ENCODE measurements at places on chromosomes 16 and 17. TPM values are rescaled to one million over a fixed set of nuclear protein-coding genes. Genes with fewer than 3 reads are reported as not detected.
A peak's percentile ranks its signal among the peaks of the same experiment; 100 is the strongest.

- no peak for DNase-seq
Observed at GRCh38 chr17:29442451-29442850, 52.3 kb downstream of the TAOK1 start.

Gene TERB1
- not detected for total RNA-seq

DNA sequence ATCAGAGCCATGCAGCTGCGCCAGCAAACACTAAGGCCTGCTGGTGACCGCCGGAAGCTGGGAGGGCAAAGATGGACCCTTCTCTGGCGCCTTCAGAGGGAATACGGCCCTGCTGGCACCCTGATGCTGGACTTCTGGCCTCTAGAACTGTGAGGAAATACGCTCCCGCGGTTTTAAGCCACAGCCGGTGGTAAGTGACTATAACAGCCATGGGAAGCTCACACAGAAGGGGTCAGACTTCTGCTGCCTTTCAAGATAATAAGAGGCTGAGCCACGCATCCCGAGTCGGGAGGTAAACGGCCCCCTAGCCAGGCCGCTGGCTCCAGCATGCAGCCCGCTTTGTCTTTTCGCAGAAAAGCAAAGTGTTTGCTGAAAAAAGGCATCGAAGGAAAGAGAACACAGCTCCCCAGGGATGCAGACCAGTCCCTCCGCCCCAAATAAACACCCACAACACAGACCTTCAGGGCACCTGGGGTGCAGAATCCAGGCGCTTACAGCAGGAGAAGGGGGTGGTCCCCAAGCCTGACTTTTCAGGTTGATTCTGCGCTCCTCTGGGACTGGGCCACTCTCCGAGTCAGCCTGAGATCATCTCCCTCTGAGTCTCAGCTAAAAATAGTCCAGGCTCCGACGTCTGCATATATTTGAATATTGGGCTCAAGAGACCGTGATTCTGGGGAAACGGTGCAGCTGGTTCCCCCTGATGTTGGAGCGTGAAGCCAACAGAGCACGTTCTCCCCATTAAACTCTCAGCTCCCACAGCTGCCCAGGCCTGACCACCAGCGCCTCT is 89.7 kb downstream of the MGAT5B start:
- peak; percentile 68 for DNase-seq

Gene HSD17B2
- total RNA-seq, result not detected

DNA sequence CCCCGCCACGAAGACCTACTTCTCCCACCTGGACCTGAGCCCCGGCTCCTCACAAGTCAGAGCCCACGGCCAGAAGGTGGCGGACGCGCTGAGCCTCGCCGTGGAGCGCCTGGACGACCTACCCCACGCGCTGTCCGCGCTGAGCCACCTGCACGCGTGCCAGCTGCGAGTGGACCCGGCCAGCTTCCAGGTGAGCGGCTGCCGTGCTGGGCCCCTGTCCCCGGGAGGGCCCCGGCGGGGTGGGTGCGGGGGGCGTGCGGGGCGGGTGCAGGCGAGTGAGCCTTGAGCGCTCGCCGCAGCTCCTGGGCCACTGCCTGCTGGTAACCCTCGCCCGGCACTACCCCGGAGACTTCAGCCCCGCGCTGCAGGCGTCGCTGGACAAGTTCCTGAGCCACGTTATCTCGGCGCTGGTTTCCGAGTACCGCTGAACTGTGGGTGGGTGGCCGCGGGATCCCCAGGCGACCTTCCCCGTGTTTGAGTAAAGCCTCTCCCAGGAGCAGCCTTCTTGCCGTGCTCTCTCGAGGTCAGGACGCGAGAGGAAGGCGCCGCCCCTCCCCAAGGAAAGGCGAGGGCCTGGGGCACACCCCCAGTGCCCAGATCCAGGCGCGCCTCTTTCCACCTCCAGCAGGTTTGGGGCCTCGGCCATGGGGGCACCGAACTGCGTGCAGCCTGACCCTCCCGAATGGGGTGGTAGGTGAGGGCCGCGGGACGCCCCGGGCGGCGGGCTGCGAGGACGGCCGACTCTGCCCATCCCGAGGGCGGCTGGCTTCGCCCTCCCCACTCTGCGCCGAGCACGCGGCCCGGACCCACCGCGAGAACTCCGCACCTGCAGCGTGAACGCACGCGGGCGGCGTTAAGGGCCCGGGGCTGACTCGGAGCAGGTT is 664 bp downstream of the HBQ1 start:
- DNase-seq, result peak; percentile 81

- DNase-seq, result peak; percentile 45
Observed at GRCh38 chr17:30344283-30345088, 10.6 kb upstream of the TMIGD1 start.

Gene C17orf67
- total RNA-seq, result 1.3 TPM

GRCh38 chr17:4263282-4264215 is at the start of gene ANKFY1:
TSS of gene ANKFY1 (minus strand) at chr17:4263979. CDS start at chr17:4263941, 38 bp downstream.
- DNase-seq, result peak; percentile 98

- DNase-seq, result peak; percentile 38
Observed at GRCh38 chr17:29149431-29150064, 30.6 kb downstream of the MYO18A start.

DNA sequence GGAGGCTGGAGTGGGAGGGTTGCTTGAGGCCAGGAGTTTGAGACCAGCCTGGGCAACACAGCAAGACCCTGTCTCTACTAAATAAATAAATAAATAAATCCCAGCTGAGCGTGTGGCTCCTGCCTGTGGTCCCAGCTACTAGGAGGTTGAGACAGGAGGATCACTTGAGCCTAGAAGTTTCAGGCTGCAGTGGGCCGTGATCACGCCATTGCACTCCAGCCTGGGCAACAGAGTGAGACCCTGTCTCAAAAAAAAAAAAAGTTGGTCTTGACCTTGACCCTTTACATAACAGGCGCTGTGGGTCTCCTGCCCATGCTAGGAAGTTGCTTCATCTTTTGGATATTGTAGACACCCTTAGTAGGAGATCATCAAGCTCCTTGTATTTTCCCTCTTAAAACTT is 11.4 kb downstream of the ACSF2 start:
- no peak for DNase-seq

DNA sequence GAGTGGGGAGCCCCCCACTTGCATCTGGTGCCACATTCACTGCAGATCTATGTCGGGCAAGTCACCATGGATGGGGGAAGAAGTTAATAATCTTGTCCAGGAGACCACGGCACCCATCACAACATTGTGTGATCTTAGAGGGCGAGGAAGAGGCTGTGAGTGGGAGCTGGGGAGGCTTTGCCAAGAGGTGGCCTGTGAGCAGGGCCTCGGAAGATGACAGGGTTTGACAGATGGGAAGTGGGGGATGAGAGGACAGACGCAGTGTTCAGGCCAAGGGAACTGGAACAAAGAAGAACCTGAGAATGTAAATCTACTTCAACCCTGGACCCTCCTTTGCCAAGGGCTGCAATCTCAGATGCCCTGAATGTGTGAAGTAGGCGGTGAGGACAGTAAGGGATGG is 12.4 kb downstream of the ACE start:
- no peak for DNase-seq

DNA sequence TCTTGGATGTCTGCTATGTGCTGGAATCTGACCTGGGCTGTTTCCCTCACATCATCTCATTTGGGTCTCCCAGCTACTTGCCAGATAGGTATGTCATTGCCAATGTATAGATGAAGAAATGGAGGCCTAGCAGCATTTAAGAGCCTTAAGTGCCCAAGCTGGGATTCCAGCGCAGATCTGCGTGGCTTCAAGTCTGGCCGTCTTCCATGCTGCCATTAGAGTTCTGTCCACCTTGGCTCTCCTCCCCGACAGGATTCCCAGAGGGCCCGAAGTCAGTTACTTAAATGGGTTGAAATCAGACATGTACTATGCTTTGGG is 33.0 kb upstream of the CCR7 start:
- DNase-seq, result no peak

DNA sequence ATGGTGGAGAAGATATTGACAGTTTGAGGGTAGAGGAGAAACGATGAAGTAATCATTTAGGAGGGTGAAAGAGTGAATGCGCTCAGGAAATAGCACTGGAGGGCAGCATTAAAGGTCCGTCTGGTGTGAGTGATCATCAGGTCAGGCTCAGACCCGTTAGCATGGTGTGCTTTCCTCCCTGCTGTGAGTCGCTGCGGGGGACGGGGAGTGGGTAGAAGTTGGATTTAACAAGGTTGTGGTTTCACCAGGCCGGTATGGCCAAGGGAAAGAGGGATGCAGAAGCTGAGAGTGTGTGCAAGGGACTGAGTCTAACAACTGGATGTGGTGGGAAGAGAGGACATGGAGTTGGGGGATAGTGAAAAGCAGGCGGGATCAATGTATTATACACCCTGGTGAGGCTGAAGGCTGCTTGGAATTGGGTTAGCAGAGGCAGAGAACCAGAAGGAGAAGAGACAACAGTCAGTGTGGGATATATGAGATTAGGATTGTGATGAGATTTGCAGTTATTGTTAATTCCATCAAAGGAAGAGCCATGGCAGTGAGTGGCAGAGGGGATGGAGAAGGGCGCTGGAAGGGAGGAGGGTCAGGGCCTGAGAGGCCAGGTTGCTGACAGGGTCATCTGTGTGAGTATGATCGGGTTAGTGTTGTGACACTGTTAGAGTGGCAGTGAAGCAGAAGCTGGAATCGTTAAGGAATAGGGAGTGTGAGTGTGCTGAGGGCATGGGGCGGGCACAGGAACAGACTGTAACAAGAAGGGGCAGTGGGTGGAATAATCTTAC is 59.0 kb upstream of the TBX2 start:
- no peak for DNase-seq

GRCh38 chr16:72357910-72358309 is 186.0 kb upstream of the PMFBP1 start:
- DNase-seq, result no peak

- DNase-seq, result peak; percentile 90
Observed at GRCh38 chr16:84928679-84929420, 82.5 kb downstream of the ZDHHC7 start.

- DNase-seq, result peak; percentile 33
Observed at GRCh38 chr17:80594431-80595269, 50.0 kb downstream of the RPTOR start.

Gene HAS3
- 0.43 TPM for total RNA-seq

DNA sequence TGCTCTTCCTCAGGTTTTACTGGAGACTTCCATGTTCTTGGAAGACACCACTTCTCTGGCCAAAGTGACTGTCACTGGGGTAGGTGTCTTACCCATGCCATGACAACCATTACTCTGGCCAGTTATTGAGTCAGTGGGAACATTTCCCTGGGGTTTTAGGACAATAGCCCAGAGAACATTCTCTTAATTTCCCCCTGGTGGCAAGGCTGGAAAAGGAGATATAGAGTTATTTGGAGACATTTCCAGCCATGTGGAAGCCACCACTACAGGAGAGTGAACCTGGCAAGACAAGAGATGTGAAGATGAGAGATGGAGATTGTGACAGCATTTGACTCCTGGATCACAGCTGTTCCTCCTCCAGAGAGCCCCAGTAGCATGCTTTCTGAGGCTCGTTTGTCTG is 106.2 kb downstream of the CDK5R1 start:
- no peak for DNase-seq

DNA sequence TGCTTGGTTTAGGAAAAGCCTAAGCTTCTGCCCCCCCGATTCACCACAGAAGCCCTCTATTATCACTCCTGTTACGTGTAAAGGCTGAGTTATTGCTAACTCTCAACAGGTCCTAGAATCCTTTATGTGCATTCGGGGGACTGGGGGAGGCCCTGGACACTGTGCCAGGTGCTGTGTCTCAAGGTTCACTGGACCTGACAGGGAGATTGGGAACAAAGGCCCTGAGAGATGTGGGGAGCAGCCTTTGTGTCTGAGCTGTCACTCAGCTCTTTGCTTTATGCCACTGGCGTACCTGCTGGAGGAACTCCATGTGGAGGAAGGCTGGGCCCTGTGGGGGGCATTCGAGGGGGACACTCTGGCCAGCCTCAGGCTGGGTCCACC is 65.9 kb downstream of the METRNL start:
- no peak for DNase-seq

- no peak for DNase-seq
Observed at GRCh38 chr17:51354936-51355335, 94.6 kb downstream of the UTP18 start.

DNA sequence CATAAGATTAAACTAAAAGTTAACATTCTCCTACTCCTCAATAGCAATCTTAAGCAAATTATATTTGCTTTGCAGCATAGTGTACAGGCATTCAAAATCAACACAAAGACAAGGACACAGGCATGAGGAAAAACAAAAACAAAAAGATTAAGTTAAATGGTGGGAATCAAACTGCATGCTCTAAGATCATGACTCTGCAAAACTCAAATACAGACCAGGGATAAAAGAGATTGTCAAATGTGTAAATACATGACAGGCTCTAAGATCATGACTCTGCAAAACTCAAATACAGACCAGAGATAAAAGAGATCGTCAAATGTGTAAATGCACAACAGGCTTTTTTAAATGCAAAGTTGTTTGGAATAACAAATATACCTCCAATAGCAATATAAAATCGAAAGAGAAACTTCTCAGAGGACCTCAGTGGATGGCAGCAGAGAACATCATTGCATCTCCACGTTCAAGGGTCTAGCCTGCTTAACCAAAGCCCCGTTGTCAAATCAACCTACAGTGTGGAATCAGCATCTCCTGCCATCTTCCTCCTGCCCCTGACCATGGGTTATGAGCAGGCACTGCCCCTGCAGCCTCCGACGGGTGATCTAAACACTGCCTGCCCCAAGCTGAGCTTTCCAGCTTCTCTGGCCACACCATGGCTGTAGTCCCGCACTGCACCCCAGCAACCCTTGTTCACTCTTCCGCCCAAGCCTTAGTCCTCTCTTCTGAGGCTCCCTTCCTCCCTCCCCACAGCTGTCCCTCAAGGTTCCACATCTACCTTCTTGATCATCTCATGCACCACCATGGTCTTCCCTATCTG is 446.1 kb downstream of the SOX9 start:
- DNase-seq, result no peak

- DNase-seq, result peak; percentile 79
Observed at GRCh38 chr16:3857189-3858043, 23.1 kb downstream of the CREBBP start.

Gene METTL9
- 326 TPM for total RNA-seq

GRCh38 chr17:32102172-32102571 is 40.1 kb upstream of the RHOT1 start:
- DNase-seq, result no peak

Gene C17orf50
- total RNA-seq, result not detected

- peak; percentile 61 for DNase-seq
Observed at GRCh38 chr16:86899757-86900156, 321.4 kb downstream of the FOXL1 start.

DNA sequence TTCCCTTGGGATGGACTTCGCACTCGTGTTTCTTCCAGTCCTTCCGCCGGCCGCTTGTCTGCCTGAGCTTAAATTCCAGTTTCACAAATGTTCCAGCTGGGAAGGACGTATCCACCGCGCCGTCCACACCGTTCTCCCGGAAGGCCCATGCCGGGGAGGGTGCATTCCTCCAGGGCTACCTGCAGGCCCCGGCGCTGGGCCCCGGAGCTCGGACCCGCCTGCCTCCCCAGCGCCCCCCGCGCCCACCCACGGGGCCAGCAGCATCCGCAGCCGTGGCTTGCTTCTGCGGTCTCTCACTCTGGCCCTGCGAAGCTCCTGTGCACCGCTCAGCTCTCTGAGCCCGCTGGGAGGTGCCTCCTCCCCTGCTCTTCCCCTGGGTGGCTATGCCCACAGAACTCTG is 2084.1 kb downstream of the TP53TG3F start:
- no peak for DNase-seq

DNA sequence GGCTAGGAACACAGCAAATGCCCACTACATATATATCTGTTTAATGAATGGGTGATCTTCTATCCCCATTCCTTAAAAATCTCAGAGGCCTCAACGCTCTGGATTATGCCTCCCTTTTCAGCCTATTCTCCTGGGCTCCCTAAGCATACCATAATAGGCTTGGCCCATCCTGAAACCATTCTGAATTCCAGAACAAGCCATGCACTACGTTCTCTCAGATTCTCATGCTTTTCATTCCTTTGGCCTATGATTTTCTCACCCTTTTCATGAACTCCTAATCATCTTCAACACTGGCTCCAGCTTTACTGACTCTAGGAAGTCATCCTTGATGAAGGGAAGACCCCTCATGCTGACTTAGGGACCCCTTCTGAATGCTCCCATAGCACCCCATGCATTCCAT is 71.1 kb downstream of the RPGRIP1L start:
- DNase-seq, result no peak

All from GM23248 (cell line).